GM20000 (cell line): ENCODE measurements at places on chromosomes 11 and 22.

- no peak for DNase-seq
Measured at GRCh38 chr11:94895971-94896370, 77.4 kb downstream of the CWC15 start.

- DNase-seq: no peak
Measured at GRCh38 chr22:20101638-20102037, 14.3 kb upstream of the RANBP1 start.

GRCh38 chr11:45213717-45214116, 67.3 kb downstream of the PRDM11 start:
- no peak for DNase-seq

- no peak for DNase-seq
Measured at GRCh38 chr11:116397602-116398084, 375.1 kb downstream of the BUD13 start.

GRCh38 chr11:124920870-124921609, 2.0 kb downstream of the HEPN1 start:
- DNase-seq: peak; percentile 82

- peak; percentile 82 for DNase-seq
Measured at GRCh38 chr11:60910281-60910687, 3.7 kb upstream of the TMEM109 start.

GRCh38 chr11:69178819-69179482, 23.2 kb downstream of the SMIM38 start:
- no peak for DNase-seq

GRCh38 chr11:132674151-132674550, 858.1 kb downstream of the OPCML start:
- DNase-seq: no peak

- DNase-seq: peak; percentile 68
Measured at GRCh38 chr11:3905080-3905953, 49.9 kb downstream of the STIM1 start.

DNA sequence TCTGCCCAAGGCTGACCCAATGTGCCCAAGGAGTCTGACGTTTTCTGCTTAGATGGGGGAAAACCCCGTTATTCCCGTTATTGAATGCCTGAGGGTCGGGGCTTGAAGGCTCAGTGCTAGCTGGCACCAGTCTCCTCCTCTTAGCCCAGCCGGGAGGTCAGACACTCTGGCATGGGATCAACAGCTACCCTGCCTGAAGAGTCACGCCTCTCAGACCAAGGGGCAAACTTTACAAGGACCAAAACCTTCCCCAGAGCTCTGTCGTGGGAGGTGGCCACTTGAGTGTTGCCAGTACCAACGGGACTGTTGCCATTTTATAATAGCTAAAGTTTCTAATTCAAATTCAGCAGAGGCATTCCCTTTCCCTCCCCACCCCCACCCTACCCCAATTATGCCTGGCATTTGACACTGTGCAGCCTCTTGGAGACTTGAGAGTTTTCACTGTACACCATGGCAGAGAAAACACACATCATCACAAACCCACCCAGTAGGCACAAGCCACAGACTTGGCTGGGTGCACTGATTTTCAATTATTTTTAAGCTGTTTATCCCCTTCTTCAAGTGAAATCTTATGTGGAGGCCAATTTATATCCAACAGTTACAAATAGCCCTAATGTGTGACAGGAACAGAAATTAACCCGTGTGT, 137.5 kb upstream of the SYT13 start:
- no peak for DNase-seq

- DNase-seq: no peak
Measured at GRCh38 chr11:123576501-123576900, 77.9 kb downstream of the SCN3B start.

DNA sequence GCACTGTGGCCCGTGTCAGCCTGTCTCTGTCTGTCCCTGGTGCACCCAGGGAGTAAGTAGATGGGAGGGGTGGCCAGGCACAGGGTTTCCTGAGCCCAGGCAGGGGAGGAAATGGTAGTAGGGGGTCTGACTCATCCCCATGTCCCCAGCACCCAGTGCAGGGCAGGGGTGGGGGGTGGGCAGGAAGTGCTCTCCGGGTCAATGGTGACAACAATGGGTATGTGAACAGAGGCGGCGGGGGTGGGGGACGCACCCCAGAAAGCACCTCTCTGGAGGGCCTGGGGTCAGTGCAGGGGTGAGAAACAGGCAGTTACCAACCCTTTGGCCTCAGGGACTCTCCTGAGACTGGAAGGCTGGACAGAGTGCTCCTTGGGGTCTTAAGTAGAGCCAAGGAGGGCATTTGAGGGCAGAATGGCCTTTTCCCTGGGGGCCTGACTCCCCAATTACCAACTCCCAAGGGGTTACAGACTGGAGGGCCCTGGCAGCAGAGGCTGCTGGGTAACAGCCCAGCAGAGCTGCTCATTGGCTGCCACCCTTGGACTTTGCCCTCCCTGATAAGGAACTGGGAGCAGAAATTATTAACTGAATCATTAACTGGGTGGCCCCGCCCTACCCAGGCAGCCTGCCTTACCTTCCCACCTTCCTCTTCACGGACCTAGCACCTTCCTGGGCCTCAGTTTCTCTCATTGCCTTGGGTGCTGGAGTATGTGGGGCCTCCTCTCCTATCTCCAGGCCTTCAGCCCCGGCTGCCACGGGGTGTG, 4.2 kb downstream of the MYRF start:
- peak; percentile 91 for DNase-seq

GRCh38 chr11:16018931-16019330, 337.4 kb downstream of the SOX6 start:
- no peak for DNase-seq

- peak; percentile 41 for DNase-seq
Measured at GRCh38 chr22:40237241-40237640, 59.5 kb downstream of the TNRC6B start.

DNA sequence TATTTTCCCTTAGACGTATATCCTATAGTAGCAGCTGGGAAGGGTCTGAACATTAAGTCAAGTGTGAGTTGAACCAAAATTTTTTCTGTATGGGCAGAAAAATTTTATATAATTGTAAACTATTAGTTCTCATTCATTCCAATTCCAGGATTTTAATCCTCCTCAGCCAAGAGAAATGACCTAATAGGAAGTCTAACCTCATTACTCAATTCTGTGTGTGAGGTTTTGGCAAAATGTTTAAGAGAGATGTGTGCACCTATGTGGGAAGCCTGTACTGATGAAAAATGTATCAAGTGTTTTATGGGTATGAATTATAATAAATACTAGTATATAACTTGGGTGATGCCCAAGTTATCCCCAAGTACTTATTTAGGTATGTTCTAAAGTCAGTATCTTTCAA, 311.6 kb upstream of the PITPNB start:
- DNase-seq: no peak

- DNase-seq: no peak
Measured at GRCh38 chr11:64753019-64753379, 6.8 kb downstream of the PYGM start.

- no peak for DNase-seq
Measured at GRCh38 chr11:47895035-47895434, 46.9 kb upstream of the NUP160 start.

- no peak for DNase-seq
Measured at GRCh38 chr22:49735901-49736421, 91.7 kb downstream of the BRD1 start.

DNA sequence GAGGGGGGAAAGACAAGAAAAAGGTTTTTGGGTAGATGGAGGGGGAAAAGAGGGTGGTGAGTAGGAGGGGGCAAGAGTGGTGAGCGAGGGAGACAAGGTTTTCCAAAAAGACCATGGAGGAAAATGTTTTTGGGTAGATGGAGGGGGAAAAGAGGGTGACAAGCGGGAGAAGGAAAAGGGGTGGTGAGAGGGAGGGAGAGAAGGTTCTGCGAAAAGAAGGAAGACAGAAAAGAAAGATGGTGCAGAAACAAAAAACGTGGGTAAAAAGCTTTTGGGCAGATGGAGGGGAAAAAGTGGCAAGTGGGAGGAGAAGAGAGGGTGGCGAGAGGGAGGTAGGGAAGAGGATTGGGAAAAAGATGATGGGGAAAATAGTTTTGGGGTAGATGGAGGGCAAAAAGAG, 116.0 kb upstream of the SERPIND1 start:
- no peak for DNase-seq

DNA sequence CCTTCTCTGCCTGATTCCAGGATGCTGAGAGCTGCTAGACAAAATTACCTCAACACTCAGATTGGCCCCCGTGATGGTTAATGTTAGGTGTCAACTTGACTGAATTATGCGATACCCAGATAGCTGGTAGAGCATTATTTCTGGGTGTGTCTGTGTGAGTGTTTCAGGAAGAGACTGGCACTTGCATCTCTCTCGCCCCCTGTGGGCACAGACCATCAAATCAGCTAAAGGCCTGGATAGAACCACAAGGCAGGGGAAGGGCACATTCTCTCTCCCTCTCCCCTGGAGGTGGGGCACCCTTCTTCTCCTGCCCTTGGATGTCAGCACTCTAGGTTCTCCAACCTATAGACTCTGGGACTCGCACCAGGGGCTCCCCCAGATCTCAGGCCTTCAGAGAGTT, 79.7 kb downstream of the KIRREL3 start:
- DNase-seq: no peak

GRCh38 chr22:36790648-36791047, 14.7 kb upstream of the IFT27 start:
- DNase-seq: peak; percentile 44

GRCh38 chr11:119236490-119236889, 30.4 kb downstream of the CBL start:
- DNase-seq: no peak

- no peak for DNase-seq
Measured at GRCh38 chr22:28013611-28014010, 94.6 kb upstream of the PITPNB start.

- DNase-seq: no peak
Measured at GRCh38 chr11:62499944-62500649, 46.5 kb downstream of the AHNAK start.

DNA sequence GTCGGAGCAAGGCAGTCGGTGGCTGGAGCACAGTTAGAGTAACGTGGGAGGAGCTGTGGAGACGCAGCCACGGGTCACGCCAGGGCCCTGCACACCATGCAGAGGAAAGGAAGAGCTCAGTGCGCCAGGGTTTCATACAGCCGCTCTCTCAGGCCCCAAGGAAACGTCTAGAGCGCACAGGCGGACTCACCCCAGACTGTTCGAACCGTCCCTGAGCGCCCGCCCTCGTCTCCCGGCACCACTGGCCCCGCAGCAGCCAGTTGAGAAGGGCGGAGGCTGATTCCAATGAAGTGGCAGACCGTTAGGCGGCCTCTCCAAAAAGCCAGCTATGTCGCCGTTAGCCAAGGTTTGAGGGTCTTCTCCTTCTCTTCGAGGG, 483 bp upstream of the HYLS1 start:
- peak; percentile 38 for DNase-seq

- DNase-seq: no peak
Measured at GRCh38 chr22:21703684-21704316, 31.8 kb downstream of the YPEL1 start.

DNA sequence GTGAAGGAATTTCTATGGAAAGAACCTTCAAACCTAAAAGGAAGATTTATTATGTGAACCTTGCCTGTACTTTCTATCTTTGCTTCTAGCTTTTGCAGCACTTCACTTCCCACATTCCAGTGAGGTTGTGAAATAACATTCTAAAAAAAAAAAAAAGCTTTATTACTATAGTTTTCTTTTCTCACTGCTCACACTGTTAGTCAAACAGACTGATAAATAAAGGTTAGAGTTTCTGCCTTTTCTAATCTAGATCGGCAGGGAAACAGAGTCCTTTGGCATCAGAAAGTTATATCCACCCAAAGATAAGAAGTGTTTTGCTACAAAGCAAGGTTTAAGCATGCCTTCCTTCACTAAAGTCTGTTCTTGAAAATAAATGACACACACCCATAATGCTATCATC, 2.8 kb downstream of the AAMDC start:
- DNase-seq: no peak

DNA sequence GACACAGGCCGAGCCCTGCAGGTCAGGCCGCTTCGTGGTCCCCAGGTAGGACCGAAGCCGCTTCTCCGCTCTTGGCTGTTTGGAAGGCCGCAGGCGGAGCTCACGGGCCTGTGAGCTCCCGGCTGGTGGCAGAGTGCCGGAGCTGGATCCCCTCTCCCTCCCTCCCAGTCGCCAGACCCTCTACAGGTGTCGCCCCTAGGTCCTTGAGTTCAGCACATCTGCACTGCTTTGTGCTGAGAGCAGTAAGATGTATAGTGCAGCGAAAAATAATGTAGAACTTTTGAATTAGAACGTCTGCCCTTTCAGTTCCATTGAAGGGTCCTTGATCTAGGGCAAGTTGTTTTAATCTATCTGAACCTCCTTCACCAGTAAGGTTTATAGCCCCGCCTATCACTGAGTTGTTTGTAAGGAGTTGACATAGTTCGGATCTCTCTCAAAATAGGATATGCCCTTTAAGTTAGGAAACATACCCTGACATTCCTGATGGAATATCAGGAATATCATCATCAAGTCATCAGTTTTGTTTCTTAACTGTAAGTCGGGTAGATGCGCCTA, 419 bp downstream of the ANKRD49 start:
- DNase-seq: no peak

- DNase-seq: peak; percentile 17
Measured at GRCh38 chr11:132114185-132114584, 743.8 kb downstream of the NTM start.

- no peak for DNase-seq
Measured at GRCh38 chr11:107140983-107141382, 122.7 kb upstream of the GUCY1A2 start.

GRCh38 chr22:46965555-46966494, 203.4 kb downstream of the TBC1D22A start:
- DNase-seq: no peak

DNA sequence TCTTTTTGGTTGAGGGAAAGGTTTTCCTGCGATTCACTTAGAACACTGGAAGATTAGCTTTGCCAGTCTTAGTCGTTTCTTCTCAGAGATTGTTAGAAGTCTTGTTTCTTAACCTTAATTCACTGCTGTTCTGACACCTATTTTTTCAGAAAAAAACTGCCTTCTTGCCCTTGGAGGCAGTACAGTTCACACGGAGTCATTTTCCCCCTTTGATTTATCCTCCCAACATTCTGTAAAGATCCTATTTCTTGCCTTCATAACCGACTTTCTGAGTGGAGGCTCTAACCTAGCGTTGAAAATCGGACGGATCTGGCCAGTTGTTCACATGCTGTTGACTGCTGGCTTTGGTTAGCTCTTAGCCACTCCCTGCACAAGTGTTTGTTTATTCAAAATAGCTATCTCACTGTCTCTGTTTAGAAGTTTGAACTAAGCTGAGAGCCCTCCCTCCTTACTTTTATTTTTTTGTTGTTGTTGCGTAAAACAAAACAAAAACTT, 737 bp downstream of the BCL2L13 start:
- DNase-seq: peak; percentile 70

DNA sequence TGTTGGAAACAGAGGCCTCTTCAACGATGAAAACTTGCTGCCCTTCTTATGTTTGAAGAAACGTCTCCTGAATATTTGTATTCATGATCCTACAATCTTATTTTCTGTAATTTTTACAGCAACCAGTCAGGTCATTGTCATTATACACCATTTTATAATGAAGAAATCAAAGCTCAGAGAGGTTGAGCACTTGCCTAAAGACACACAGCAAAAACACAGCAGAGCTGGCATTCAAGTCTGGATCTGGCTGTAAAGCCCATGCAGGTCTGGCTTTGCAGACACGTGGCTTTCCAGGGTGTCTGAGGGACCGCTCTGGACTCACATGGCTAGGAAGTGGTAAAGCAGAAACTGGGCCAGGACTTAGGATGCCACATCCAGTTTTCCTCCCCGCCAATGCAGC, 15.8 kb upstream of the ALX4 start:
- no peak for DNase-seq
